ENCODE measurements at places on chromosomes 4 and X.

- DNase-seq: no peak
These were observed 144.9 kb downstream of the SPANXA1 start for GRCh38 chrX:141439651-141440050.

DNA sequence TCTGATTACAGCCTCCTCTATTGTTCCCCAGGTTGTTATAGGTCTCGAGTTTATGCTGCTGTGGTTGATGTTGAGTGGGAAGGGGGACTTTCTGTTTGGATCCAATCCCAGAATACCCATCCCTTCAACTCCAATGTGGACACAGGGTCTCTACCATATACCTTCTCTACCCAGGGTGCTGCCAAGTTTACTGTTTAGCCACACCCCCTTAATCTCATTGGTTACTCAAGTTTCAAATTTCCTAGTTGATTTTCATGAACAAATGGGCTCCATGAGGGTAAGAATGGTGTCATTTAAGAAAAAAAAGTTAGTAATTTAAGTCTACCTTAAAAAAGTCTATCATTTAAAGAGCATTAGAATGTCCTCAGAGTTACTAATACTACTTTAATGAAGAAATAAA is 3.6 kb upstream of the SPP1 start:
- no peak for DNase-seq

- no peak for DNase-seq
These were observed 134.2 kb downstream of the PWWP3B start for GRCh38 chrX:106302304-106302703.

DNA sequence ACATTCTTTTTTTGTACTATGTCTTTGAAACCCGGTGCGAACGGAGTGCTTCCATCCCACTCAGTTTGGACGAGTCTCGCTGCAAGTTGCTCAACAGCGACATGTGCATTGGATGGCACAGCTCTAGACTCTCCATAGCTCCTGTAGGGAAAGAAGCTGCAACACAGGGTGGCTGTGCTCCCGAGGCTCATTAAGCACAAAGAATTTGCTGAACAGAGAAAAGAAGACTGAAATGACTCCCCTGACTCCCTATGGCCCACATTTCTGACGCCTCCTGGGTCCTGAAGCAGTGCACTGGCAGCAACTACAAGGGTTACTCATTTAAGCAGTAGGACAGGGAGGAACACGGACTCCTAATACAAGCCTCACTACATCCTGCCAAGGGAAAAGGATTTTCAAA is 127.4 kb downstream of the SH3RF1 start:
- no peak for DNase-seq

DNA sequence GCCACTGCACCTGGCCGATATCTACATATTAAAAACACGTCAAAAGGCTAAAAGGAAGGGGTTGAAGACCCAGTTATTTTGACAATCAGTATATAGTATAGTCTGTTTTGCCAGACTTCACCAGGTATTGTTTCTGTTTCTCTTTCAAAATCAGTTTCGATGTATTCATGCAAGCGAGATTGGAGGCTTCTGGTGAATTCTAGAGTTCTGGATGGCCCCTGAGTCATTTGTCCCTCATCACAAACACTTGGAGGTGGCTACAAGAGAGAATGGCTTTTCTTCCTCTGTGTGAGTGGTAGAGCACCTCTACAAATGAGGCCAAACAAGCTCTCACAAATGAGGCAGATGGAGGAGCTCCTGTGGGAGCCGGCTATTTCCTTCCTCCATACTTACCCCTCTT is 68.6 kb upstream of the ADGRG2 start:
- no peak for DNase-seq

DNA sequence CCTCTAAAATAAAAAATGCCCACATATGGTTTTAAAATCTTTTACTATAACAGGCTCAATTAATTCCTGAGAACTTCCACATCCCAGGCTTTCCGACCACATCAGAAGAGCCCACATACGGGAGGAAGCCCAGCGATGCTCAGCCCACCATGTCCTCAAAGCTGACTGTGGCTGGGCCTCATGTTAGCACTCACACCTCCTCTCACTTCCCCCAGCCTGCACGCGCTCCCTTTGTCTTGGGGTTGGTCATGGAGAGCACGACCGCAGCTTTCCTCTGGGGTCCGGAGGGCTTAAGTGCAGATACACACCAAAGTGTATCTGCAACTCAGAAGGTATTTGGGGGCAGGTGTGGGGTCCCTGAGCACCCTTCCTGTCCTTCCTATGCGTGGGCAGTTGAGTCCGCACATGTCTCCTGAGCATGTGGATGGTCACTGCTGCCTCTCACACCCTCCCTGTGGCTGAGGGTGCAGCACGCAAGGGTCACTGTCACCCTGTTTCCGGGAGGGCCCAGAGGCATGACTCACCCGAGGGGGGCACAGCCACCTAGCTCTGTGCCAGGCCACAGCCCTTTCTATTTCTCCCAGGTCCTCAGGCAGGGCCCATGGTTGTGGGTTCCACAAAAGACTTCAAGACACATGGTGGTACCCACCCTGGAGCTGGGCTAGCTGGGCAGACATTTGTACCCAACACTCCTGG is 21.2 kb downstream of the WDR1 start:
- no peak for DNase-seq

DNA sequence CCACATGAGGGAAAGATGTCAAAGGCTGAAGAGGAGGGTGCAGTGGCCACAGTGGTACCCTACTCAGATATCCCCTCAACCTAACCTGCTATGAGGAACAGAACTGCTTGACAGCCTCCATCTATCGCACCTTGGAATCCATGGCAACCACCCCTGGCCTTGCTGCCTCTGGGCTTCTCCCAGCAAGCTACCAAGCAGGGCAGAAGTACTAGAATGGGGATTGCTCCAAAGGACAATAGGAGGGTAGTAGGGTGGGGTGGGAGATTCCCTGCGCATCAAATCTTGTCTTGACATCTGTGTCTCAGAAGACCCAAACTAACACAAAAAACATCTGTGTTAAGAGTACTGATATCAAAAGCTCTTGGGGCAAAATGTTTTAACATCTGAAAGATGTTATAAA is 118.2 kb downstream of the FBXW7 start:
- DNase-seq: no peak

DNA sequence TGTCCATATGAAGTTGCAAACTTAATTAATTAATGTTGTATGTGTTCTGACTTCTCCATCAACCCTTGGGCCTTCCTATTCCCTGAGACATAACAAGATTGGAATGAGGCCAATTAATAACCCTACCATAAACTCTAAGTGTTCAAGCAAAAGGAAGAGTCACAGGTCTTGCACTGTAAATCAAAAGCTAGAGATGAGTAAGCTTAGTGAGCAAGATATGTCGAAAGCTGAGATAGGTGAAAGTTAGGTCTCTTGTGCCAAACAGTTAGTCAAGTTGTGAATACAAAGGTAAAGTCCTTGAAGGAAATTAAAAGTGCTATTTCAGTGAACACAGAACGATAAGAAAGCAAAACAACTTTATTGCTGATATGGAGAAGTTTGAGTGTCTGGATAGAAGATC is 58.2 kb upstream of the GPRIN3 start:
- no peak for DNase-seq

Data from CD4-positive, alpha-beta T cell treated with Interleukin-6 at 100 ng/mL for 8 hours (primary cell).